ENCODE measurements at places on chromosomes 3 and 15.

DNA sequence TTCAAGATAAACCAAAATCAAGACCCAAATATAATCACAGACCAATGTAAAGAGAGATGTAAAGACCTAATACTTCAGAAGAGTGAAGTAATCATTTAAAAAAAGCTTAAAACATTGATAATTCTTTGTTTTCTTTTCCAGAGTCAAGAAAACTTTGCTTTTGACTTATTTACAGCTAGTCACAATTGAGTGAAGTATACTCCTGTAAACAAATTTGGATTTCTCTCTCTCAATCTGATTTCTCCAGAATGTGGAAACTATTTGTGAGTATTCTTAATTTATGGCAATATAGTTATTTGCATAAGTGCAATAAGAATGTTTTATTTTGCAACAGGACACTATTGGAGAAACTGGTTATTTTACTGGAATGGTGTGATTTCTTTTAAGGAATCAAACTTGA lies 43.7 kb upstream of the ZBTB20 start:
- H3K4me1 ChIP-seq, result no peaks in the 10 kb centered on the region
- H3K27me3 ChIP-seq, result no peaks in the 10 kb centered on the region
- H3K4me3 ChIP-seq, result no peak overlapping the region
- H3K27ac ChIP-seq, result no peak overlapping the region
- no peaks in the 10 kb centered on the region for H3K36me3 ChIP-seq
- no peak for DNase-seq

GRCh38 chr15:61605343-61605742 lies 376.2 kb upstream of the RORA start:
- H3K4me3 ChIP-seq, result no peak overlapping the region
- no peaks in the 10 kb centered on the region for H3K27me3 ChIP-seq
- H3K36me3 ChIP-seq, result no peaks in the 10 kb centered on the region
- H3K4me1 ChIP-seq, result no peaks in the 10 kb centered on the region

DNA sequence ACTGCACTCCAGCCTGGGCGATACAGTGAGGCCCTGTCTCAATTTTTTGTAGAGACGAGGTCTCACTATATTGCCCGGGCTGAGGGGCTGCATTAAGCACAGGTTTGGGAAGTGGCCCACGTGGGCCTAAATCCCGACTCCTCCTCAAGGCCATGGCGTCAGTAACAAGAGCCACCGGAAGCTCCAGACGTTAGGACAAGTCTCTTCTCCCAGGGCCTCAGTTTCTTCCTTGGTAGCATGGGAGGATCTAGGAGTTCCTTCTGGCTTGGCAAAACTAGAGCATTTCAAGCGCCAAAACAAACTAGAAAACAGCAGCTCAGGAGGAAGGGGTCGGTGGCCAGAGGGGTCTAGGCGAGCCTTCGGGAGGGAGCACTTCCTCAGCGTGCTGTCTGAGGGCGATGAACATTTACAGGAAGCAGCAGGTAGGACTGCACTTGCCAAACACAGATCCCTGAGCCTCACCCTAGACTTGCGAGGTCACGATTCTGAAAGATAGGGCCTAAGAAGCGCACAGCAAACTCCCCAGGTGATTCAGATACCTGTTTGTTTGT lies 536 bp downstream of the SNAPC5 start:
- H3K4me1 ChIP-seq, result peaks cover 2% of the 10 kb centered on the region
- no peak for DNase-seq
- peak overlapping the region; percentile 89 for H3K4me3 ChIP-seq
- peak overlapping the region; percentile 62 for H3K27ac ChIP-seq

GRCh38 chr3:63908081-63908736 lies 4.0 kb downstream of the SCAANT1 start:
- H3K4me1 ChIP-seq, result peaks cover 3% of the 10 kb centered on the region
- H3K27me3 ChIP-seq, result no peaks in the 10 kb centered on the region
- no peak overlapping the region for H3K4me3 ChIP-seq
- H3K27ac ChIP-seq, result no peak overlapping the region
